SJCRH30 (cell line): ENCODE measurements at places on chromosomes 16 and 17. TPM values are rescaled to one million over a fixed set of nuclear protein-coding genes. Genes with fewer than 3 reads are reported as not detected.

The ARMC5 gene
- 6.1 and 6.7 TPM in 2 replicates for total RNA-seq

The NT5C gene
- total RNA-seq = 34.5 and 36.0 TPM in 2 replicates

The KIF2B gene
- not detected in 2 replicates for total RNA-seq

The HCRT gene
- 1.0 TPM in 1 of 2 replicates, not detected in the other for total RNA-seq

The RANBP10 gene
- total RNA-seq = 3.9 and 4.9 TPM in 2 replicates

The CDH5 gene
- total RNA-seq = 0.16 and 0.25 TPM in 2 replicates

The CBFA2T3 gene
- 1.8 and 3.5 TPM in 2 replicates for total RNA-seq

The ADAP2 gene
- total RNA-seq = 0.30 TPM in 1 of 2 replicates, not detected in the other

The GRB7 gene
- not detected in 2 replicates for total RNA-seq

The TIMM22 gene
- total RNA-seq = 15.6 and 17.4 TPM in 2 replicates

The KRT9 gene
- not detected in 2 replicates for total RNA-seq

The CA4 gene
- not detected in 2 replicates for total RNA-seq

The PDIA2 gene
- 0.18 and 0.38 TPM in 2 replicates for total RNA-seq

The ODAD4 gene
- 0.15 and 0.24 TPM in 2 replicates for total RNA-seq

The TOP3A gene
- 236 and 239 TPM in 2 replicates for total RNA-seq

The TNFRSF12A gene
- 29.0 and 32.1 TPM in 2 replicates for total RNA-seq

The OR1F1 gene
- 0.47 TPM in 1 of 2 replicates, not detected in the other for total RNA-seq

The CFAP20 gene
- 116 and 119 TPM in 2 replicates for total RNA-seq

The CDRT4 gene
- total RNA-seq = 0.04 TPM in 1 of 2 replicates, not detected in the other

The NPW gene
- 1.6 TPM in 2 replicates for total RNA-seq
